Kasumi-1 (cell line): ENCODE measurements at places on chromosomes 7 and 10.

DNA sequence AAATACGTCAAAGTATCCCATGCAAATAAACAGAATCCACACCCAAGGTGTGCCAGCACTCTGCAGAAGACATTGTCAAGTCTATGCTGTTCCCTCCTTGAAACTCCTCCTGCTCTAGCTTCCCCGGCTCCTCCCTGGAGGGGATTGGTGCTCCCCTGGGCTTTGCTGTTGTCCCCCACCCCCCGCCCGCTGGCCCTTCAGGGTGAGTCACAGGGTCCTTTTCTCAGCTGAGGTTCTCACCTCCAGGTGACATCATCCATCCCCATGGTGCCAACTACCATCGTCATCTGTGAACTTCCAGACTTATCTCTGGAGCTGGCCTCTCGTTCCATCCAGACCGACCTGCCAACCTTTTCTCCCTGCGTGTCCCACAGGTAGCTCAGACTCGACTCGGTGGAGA is 77.0 kb downstream of the ITIH5 start:
- no peak for DNase-seq

- no peak for DNase-seq
Observed at GRCh38 chr7:26633557-26633956, 230.8 kb downstream of the SKAP2 start.

DNA sequence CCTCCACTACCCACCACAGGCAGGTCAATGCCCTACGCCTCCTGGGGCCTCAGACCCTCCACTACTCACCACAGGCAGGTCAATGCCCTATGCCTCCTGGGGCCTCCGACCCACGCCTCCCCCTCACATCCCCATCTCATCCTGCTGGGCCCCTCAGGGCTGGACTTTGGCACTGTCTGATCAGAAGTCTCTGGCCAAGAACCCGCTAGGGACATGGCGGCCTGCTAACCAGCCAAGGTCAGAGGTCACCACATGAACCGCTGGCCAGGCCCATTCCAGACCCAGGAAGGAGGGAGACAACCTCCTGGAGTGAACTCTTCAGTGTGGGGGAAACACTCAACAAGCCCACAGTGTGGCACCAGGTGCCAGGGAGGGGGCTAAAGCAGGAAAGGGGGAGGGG is 55.8 kb downstream of the STK32C start:
- no peak for DNase-seq

DNA sequence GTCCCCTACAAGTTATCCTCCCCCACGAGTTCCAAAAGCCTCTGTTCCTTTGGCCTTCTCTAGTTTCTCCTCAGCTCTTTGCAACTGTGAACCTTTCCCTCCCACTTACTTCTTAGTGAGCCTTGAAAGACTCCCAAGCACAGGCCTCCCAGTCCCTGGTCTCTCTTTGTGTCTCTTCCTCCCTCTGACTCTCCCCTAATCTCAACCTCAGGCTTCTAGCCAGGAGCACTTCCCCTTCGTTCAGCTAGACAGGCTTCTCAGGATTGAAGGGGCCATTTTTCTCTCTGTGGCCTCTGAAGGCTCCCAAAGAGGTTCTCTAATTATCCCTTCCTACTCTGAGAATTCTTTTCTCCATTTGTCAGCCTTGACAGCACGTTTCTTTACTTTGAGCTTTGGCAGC is 50.2 kb upstream of the PHYHIPL start:
- peak; percentile 17 for DNase-seq

GRCh38 chr7:71480791-71481190 is 348.8 kb downstream of the GALNT17 start:
- DNase-seq: no peak

- no peak for DNase-seq
Observed at GRCh38 chr7:72279203-72279602, 132.9 kb downstream of the CALN1 start.

DNA sequence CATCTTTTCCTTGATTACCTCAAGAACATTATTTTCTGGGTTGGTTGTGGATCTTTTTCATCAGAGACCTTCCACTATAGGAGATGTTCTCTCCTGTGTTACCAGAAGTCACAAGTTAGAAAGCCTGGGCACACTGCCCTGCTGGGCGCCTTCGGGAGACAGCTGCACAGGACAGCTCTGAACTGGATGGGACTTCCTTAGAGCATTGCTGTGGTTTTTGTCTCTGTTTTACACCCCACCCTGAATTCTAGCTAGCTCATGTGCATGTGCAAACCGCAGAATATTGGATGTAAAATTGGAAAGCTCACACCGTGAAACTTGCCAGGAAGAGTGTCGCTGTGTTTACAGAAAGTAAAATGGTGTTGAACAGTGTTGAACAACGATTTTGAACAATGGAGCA is 54.4 kb upstream of the SEC61G start:
- peak; percentile 92 for DNase-seq

DNA sequence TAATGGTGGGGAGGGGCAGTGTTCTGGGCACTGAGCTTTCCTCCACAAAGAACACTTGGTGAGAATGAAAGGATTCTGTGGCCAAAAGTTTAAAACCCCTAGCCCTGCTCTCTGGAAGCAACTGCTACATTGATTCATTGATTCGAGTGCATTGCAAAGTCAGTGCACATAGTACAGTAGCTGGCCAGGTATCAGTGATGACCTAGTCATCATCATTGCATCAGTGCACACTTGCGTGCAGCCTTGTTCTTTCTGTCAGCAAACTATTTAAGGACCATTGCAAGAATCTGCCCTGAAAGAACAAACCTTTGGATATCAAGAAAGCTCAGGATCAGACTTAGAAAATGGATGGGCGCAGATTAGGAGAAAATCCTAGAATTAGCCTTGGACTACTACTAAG is 47.4 kb downstream of the CUL1 start:
- no peak for DNase-seq

DNA sequence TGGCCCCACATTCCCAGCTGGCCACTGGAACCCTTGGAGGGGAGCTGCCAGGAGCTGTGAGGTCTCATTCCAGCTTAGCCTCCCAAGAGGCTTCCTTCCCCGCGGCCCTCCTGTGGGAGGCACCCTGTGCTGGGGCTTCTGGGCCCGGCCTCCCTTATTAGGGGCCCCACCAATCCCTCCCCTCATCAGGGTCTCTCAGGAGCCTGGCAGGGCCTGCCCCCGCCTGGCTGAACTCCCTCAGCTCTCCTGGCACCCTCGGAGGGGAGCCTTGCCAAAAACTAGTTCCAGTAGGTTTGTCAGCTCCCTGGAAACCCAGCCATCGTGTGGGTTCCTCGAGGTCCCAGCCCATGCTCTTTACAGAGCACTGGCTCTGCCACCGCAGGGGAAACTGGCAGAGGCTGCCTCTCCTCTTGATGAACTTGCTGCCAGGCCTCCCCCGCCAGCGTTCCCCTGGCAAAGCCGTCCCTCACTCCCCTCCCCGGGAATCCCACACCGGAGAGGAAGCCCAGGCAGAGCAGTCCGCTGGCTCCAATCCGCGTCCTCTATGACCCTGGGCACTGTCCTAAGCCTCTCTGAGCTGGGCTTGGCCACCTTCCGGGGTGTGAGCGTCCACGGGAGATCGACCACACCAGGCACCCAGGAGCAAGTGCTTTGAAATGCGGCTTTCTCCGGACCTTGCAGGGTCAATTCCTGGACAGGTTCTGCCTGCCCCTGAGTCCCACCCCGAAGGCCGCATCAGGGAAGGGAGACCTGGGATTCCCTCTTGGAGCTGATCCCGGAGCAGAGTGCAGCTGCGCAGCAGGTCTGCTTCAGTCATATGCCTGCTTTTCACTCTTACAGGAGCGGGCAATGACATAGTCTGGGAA is 139.8 kb downstream of the ARHGAP22 start:
- no peak for DNase-seq

DNA sequence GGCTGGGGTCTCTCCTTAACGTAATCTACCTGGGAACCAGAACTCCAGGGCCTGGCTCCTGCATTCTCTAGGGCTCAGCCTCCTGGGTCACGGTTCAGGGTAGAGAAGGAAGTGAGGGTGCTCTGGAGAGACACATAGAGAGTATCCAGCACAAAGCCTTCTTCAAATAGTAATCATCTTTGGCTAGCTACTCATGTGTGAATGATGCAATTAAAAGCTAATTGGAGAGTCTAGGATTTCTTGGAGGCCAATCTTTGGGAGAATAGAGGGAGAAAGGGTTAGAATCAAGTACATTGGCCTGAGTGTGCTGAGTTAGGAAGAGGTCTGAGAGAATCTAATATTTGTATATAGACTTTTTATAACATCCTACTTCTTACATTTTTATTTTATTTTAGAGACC is 24.0 kb upstream of the MALRD1 start:
- DNase-seq: no peak

DNA sequence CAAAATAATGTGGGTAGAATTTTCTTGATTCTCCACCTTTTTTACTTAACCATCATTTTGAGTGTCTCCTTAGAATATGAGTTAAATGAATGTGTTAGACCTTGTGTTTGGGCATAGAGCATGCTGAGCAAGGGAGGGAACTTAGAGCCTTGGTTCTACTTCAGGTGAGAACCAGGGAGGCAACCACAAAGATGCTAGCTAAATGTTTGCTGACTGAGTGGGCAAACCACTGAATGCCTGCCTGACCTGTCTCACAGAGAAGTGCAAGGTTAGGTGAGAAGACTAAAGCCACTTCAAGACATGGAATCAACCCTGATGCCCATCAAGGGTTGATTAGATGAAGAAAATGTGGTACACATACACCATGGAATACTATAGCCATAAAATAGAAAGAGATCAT is 242.6 kb upstream of the ZNF32 start:
- no peak for DNase-seq

- no peak for DNase-seq
Observed at GRCh38 chr10:30055226-30055662, 4.1 kb downstream of the JCAD start.

DNA sequence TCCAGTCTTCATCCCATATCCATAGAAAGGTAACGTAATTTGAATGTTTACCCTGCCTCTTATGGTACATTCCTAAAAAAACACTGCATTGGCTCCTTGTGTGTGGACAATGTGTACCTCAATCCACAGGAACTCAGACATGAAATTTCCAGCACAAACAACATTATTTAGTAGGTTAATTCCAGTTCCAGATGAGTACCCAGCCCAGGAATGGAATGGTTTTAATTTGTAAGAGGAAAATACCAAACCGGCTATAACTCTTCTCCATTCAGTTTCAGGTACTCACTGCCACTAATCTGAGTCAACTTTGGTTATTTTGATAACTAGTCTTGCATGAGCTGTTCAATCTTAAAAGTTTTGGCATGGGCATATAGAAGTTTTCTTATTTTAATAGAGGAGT is 39.0 kb downstream of the TFPI2 start:
- no peak for DNase-seq

DNA sequence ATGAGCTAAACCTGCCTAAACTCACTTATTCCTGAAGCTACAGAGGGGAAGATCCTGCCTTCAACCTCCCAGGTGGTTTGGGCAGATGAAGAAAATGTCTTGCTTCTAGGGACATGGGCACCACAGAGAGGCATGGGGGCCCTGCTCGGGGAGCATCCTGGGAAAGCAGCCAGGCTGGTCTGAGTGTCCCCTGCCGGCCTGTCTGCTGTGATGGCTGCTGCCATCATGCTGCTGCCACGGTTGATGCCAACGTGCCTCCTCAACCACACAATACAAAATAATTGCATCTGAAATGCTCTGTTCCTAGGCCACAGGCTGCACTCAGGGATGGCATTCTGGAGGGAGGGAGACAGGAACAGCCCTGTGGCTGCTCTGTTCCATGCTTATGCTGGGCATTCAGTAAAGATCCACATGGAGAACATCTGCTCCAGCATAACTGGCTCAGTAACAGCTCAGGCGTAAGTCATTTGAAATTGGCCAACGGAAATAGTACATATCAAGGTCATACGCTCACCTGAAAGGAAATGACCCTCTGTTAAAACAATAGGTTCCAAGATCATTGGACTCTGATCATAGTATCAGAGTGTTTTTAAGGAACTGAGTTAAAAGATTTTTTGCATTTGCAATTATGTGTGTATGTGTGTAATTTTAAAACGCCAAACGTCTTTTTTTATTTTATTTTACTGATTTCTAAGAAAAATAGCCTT is 299.0 kb downstream of the TNS3 start:
- no peak for DNase-seq

GRCh38 chr7:123367484-123368122 is 166.8 kb downstream of the IQUB start:
- DNase-seq: peak; percentile 49

- DNase-seq: no peak
Observed at GRCh38 chr10:101559596-101560297, 28.3 kb downstream of the POLL start.

DNA sequence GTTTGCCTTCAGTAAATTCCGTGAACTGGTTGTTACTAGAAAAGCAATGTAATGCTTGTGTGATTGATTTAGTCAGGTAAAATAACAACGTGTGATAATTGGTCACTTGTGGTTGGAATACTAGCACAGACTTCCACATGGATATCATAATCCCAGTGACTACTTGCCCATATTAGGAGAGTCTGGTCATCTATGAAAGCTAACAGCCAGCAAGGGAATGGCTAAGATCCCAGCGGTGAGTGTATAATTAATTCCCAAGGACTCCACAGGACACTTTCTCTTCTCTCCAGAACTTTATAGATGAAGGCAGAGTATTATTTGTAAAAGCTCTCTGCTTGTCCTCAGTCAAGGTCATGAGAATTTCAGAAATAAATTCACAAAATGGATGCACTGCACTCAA is 662.6 kb upstream of the TEX47 start:
- no peak for DNase-seq

GRCh38 chr7:22331704-22332103 is 25.2 kb downstream of the RAPGEF5 start:
- DNase-seq: no peak

DNA sequence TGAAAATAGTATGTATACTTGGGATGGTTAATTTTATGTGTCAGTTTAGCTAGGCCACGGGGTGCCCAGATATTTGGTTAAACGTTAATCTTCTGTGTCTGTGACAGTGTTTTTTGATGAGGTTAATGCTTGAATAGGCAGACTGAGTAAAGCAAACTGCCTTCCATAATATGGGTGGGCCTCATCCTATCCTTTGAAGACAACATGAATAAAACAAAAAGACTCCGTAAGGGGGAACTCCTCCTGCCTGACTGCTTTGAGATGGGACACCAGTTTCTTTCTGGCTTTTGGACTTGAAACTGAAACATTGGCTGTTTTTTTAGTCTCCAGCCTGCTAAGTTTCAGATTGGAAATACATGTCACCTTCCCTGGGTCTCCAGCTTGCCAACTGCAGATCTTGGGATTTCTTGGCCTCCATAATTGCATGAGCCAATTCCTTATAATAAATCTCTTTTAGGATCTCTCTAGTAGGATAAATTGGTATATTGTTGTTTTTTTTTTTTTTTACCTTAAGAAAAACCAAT is 59.9 kb upstream of the GLCCI1 start:
- DNase-seq: no peak

- DNase-seq: no peak
Observed at GRCh38 chr10:11208908-11209829, 191.5 kb downstream of the CELF2 start.
